ENCODE measurements at places on chromosomes 5 and 9.

GRCh38 chr5:86526811-86527348, 90.9 kb upstream of the COX7C start:
- no peak for DNase-seq

- no peak for DNase-seq
Observed at GRCh38 chr5:113017881-113018635, 41.5 kb downstream of the DCP2 start.

DNA sequence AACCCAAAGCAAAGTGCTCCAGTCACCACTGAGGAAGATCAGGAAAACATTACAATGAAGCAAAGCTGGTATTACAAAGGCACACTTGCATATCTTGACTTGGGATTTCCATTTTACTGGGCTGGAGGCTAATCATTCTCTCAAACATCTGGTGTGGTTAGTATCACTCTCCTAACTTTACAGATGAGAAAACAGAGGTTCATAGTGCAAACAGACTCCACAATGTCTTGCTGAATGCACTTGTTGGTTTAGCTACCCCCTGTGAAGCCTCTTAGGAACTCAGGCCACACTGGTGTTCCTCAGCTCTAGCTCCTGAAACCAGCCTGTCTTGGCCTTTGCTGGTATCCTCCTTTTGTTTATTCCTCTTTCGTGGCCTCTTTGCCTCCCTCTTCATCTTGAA, 29.5 kb upstream of the SMAD5 start:
- no peak for DNase-seq

GRCh38 chr9:97299809-97300414, 7.5 kb upstream of the CCDC180 start:
- no peak for DNase-seq

DNA sequence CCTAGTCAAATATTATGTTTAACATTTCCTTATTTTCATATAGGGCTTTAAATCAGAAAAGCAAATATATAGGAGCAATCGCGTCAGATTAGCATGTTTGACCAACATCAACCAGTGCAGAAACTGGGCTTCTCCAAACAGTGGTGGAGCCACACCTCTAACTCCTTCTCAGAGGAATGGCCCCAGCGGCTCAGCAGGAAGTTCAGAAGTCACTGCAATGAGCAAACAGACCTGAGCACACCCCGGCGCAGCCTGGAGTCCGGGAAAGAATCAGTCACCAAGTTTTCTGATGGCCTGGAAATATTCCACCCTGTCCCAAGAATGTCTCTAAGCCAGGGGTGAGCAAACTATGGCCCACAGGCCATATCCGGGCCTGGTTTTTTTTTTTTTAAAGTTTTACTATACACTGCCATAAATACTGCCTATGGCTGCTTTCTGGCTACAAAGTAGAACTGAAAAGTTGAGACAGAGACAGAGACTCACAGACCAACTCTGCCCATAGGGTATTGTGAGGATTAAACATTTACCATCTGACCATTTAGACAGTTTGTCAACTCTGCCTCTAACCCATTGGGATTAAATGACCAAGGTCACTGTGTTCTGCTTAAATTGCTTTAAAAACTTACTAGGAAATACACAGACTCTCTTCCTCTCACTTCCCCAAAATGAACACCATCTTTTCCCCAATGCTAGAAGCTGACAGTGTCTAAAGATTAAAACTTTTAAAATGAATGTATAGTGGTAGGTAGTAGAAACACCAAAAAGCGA, 5.4 kb downstream of the GOLM1 start:
- no peak for DNase-seq

DNA sequence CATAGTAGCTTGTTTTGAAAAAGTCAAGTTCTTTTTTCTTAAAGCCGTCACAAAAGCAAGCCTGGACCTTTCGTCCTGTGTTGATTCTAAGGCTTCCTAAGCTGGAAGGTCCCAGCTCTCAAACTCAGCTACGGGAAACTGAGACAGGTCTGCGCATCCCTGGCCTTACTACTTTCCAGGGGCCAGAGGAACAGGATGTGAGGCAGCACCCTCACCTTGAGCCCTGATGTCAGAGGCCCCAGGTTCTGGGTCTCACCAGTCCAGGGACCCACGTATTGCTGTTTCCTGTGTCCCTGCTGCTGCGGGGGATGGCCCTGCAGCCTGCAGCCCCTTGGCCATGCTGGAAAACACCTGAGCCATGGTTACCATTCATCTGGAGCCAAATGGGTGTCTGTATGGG, 123.9 kb downstream of the COL23A1 start:
- no peak for DNase-seq

DNA sequence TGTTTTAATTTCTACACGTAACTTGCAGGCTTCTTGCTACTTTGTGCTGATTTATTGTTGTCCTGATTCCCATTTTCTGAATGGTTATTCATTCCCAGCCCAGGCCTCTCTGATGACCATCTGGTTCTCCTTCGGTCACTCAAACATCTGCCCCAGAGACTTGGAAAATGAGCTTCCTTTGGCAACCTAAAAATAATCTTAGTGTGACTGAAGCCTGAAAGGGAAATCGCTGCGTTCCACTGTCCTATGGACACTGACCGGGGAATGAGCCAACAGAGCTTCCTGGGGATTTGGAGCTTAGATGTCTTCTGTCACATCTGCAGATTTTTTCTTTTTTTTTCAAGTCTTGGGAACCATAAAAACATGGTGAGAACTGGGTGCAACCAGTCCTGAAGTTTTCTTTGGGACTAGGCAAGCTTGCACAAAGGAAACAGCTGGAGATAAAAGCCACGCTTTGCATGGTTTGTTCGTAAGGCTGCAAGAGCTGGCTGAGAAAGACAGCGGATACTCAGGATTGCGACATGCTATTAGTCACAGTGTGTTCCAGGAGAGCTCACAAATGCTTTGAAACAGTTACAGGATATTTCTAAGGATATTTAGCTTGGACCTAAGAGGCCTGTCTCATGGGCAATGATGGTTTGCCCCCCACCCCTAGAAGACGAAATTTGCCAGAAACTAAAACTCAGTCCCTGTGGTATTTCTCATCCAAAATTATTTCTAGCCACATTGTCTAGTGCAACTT, 146.2 kb downstream of the GOLPH3 start:
- peak; percentile 92 for DNase-seq

GRCh38 chr5:98069876-98070512, 703.5 kb upstream of the RGMB start:
- no peak for DNase-seq

DNA sequence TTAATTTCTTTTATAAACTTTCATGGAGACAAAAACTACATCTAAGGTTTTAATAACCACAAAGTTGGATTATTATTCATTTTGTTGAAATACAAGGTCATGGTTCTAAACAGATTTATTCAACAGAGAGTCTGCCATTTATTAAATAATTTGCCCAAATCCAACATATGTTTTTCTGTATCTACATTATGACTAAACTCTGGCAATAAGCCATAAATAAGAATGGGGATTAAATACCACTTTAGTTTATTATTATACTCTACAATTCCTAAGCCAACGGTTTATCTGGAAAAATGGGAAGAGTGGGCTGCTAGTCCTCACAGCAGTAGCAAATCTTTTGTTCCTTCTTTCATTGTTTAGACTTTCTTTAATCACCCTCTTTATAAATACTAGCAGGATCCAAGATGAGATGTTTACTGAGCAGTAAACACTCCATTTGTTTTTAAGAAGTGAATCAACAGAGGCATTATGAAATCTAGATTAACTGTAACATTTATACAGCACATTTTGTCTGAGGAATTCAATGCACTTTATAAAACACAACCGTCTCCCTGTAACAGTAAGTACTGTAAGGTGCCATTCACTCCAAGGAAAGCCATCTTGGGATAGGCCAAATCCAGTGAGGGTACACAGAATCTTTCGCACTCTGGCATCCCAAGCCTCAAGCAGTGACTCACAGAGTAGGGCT, 89.7 kb downstream of the DROSHA start:
- DNase-seq, result no peak

DNA sequence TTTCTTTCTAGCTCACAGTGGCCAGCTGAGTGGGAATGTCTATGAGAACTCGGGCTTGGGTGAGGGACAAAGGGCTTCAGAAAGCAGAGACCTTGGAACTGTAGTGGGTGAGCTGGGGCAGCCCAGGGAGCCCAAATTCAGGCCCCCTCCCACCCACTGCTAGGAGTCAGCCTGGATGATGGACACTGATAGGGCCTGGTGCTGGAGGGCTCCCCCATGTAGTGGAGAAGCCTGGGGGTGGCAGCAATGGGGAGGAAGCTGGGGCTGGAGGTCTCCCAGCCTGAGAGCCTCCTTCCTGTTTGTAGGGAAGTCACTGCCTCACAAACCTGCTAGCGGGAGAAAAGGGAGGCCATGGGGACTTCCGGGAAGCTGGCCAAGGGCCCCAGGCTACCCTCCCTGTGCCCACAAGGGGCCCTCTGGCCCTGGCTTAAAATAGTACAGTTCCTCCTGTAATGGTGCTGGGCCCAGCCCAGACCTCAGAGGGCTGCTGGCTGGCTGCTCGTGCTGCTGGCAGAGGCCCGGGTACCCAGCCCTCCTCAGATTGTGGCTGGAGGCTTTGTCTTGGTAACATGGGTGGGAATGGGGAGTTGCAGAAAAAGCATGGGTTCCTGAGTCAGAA, 6.3 kb upstream of the NR5A1 start:
- no peak for DNase-seq
